ENCODE measurements at places on chromosomes 6 and 20.

DNA sequence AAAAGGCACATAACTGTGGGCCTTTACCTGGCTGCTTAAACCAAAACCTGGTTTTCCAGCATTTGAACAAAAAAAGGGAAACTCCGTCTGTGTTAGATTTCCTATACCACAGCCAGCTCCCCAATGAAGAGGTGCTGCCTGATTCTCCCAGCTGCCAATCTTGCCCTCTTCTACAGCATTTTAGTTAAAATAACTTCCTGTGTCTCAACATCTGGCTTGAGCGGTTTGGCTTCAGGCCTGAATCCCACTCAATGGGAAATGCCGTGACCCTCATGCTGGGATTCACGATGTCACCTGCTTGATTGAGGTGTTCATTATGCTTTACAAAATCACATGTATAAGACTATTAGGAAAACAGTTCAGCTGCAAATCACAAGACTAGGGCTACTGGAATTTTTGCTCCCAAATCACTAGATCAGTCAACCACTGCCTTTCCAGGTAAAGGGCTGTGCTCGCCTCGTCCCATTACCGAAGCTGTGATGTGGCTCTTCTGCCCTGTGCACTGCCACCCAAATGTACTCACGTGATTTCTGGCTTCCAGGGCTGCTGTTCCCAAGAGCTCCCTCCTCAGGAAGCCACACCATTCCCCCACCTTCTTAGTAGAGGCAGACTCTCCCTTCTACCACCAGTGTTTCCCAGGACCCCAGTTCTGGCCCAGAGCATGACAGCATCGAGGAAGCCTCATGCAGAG lies 94.6 kb downstream of the PSMG4 start:
- no peak for DNase-seq

DNA sequence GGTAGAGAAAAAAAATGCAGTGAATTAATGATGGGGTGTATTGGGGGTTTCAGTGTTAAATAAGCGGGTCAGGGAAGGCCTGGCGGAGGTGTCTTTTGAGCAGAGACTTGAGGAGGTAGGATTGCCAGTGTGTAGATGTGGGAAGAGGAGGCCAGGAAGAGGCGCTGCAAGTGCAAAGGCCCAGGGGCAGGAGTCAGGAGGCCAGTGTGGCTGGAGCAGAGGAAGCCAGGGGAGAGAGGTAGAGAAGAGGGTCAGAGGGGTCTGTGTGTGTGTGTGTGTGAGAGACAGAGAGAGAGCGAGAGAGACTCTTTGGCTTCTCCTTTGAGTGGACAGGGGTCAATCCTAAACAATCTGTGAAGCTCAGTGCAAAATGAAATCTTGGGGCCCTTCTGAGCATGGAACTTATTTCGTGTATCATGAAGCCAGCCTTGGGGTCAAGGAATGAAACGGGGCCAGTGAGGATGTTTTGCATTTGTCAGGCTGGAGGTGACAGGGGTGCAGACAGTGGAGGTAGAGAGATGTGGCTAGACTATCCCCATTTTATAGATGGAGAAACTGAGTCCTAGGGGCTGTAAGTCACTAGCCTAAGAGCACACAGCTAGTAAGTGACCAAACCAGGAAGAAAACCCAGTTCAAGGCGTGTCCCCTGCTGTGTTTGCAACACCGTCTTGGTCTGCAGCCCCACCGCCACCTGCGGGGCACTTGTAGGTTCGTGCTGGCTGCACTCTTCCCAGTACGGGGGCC lies 9.7 kb upstream of the IP6K3 start:
- no peak for DNase-seq

DNA sequence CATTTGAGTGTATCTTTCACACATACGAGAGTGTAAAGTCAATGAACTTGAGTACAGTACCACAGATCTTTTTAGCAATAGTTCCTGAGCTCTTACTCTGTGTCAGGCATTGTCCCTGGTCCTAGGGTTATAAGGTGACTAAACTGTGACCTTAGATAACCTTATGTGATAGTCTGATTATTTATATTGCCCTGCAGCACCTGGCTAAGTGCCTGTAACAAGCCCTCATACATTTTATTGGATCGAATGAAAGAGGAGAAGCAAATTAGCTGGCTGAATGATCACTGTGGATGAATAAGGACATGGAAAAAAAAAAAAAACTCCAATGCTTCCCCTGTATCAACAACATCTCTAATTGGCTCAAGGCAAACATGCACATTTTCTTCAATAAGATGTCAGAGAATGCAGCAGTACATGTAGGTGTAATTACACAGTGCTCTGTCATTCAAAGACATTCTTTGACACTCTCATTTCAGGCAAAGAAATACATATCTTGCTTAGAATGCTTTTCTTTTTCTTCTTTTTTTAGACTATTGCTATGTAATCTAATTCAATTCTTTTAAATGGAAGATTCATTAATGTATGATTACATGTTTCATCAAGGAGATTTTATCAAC lies 153.4 kb downstream of the PHACTR1 start:
- DNase-seq = no peak

DNA sequence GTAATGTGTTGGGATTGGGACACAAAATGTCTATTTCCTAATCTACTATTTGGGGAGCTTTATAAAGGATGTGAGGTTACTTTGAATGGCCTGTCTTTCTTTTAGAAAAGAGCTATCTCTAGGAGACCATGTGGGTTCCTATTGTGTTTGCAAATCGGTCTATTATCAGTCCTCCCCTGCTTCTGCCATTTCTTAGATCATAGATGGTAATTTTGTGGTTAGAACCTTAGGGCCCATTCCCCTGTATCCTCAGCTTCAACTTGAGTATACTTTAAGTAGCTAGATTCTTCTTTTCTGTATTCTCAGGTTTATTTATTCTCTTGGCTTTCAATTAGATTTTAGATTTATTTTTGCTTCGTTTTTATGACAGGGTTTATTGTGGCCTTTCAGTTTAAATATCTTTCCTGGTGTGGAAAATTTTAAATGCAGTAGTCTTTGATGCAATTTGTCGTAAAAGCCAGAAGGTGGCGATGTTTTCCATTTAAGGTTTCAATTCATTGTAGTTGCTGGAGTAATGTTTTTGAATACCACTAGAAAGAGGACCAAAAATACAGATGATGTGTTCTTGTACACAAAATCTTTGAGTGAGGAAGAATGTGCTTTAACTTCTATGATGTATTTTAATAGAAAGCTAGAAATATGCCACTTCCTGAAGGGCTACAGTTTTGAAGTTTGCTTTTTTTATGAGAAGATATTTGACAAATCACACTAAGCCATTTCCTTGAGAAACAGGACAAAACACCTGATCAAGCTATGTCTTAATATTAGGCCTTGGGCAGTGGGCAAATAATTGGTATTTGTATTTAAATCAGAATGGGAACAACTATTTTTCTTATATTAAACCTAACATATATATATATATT lies 20.3 kb downstream of the TBPL1 start:
- no peak for DNase-seq

- DNase-seq = no peak
Observed at GRCh38 chr6:17429383-17430061, 36.1 kb downstream of the CAP2 start.

- DNase-seq = no peak
Observed at GRCh38 chr20:49851991-49852390, 39.4 kb downstream of the SLC9A8 start.

GRCh38 chr6:131262060-131262459 lies 126.8 kb downstream of the AKAP7 start:
- DNase-seq = no peak

GRCh38 chr6:168514216-168514615 lies 73.2 kb downstream of the SMOC2 start:
- no peak for DNase-seq

DNA sequence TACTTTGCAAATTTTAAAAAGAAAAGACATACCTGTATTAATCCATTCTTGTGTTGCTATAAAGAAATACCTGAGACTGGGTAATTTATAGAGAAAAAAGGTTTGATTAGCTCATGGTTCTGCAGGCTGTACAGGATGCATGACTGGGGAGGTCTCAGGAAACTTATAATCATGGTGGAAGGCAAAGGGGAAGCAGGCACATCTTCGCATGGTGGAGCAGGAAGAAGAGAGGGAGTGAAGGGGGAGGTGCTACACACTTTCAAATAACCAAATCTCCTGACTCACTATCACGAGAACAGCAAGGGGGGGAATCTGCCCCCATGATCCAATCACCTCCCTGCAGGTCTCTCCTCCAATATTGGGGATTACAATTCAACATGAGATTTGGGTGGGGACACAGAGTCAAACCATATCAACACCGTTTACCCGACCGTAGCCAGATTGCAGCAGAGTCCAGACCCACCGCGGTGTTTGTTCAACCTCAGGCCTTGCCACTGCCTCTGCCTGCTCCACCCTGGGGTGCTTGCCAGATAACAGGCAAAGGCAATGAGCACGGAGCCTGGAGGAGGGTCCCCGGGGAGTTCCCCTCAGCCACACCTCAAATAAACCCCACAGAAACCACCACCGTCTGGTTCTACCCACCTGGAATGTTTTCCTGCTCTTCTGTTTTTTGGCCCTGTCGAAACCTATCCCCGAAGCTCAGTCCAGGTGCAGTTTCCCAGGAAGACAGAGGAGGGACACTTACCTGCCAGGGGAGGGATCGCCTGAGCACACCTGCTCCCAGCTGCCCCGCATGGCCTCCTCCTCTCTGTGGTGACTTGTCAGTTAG lies 142.2 kb upstream of the AFDN start:
- DNase-seq = no peak

DNA sequence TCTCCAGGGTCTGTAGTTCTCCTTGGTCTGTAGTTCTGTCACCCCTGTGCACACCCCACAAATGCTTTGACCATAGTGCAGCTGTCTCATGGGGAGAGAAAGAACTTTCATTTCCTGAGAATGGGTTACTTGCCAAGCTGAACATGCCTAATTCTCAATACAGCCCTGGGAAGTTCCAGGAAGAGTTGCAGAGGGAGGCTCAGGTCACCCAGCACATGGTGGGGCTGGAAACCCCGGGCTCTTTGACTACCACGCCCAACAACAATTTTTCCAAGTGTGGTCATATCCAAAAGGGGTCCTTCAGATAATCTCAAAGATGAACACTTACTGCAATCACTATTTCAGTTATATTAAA lies 2.2 kb upstream of the PTPRA start:
- DNase-seq = no peak

DNA sequence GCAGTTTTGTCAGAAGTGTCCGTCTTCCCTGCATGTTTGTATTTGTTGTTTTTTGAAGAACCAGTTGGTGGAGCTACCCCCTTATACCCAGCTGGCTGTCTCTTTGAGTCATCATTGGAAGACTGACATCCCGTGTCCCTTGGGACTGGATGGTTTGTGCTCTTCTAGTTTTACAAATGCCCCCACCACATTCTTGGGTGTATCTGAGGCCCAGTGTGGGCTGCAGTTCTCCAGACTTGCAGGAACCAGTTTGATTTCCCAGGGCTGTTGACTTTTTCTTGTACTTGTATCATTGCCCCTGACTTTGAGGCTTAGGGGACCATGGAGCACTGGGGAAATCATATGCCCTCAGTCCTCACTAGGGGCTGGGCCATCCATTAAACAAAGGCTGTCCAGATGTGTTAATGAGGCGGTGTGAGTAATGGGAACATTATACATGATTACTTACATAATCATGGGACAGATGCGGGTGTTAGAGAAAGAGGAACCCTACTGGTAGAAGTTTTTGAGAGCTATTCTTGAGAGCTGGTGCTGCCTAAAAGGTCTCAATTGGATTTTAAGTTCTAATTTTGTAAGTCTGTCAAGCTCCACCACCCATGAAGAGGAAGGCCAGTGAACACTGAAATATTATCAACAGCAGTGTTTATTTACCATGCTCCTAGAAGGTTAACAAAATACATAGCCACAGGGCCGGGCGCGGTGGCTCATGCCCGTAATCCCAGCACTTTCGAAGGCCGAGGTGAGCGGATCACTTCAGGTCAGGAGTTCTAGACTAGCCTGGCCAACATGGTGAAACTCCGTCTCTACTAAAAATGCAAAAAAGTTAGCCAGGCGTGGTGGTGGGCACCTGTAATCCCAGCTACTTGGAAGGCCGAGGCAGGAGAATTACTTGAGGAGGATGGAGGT lies 8.5 kb downstream of the JARID2 start:
- DNase-seq = no peak

DNA sequence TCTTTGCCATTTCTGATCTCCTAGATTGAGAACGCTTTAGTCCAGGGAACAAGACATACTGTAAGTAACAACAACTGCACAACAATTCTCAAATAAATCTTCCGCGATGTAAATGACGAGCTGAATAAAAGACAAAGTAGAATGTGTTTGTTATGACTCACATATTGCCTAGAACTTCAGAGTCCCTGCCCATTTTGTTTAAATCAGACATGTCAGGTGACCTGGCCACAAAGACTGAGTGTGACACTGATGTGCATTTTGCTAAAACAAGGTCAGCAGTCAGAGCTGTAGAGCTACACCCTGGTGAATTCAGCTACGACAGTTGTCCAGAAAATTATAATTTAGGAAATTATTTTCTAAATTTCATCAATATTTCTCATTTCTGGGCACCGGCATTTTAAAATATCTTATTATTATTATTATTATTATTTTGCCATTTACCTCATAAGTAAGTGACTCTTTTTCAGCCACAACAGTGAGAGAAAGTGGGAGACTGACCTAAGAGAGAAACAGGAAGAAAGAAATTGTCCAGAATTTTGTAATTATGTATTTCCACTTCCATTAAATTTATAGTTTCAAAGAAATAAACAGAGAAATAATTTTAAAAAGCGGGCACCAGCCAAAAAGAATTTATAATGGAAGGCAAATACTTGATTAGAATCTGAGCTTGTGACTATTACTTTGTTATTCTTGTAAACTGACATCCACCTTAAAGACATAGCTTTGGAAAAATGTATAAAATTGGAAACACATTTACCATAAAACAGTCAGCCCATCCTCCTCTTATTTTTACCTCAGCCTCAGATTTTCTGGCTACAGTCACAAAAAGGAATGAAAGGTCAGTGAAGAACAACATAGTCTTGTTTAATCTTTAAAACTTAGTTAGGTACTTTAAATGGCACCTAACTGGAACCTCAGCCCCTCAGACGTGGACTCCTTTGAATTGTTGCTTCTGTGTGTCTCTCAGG lies 157.0 kb upstream of the CITED2 start:
- DNase-seq = no peak

- DNase-seq = no peak
Observed at GRCh38 chr6:25341203-25341552, 62.0 kb downstream of the CARMIL1 start.

DNA sequence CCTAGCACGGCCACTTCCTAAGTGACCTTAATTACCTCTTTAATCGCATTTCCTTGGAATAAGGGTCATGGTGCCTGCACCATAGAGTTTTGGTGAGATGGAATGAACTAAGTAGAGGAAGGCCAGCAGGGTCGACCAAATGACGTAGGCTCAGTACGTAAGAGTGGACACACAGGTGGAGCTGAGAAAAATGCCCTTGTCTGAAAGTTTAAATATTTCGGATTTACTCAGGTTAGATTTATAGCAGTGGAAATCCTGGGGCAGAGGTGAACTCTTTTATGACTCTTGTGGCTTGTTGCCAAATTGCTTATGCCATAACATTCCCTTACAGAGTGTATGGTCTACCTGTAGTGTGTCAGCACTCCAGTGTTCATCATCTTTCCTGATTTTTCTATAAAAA lies 23.6 kb upstream of the BTBD3 start:
- DNase-seq = no peak
